ENCODE measurements at places on chromosomes 12 and 14. TPM values are rescaled to one million over a fixed set of nuclear protein-coding genes. Genes with fewer than 3 reads are reported as not detected.

DNA sequence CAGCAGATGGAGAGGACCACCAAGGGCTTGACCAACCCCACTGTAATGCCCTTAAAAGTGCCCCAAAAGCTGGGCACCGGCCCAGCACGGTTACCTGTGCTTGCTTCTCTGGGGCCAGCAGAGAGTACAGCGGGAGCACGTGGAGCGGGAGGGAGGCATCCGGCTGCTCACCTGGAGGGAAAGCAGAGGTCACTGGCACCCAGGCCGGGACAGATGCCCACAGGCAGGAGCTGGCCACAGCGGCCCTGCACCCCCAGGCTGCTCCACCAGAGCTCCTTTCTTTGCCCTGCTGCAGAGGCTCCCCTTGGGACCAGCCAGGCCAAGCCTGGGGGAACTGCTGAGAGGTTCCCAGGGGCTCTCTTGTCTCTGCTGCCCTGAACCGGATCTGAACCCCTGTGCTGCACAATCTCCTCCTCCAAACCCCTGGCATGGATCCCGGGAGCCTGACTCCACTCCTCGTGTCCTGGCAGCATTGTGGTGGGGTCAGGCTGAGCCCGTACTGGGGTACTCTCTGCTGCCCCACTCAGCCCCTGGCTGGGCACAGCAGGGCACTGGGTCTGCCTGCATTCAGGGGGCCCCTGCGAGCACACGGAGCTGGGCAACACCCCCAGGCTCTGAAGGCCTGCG lies 24.0 kb downstream of the DHX37 start:
- DNase-seq, result no peak

DNA sequence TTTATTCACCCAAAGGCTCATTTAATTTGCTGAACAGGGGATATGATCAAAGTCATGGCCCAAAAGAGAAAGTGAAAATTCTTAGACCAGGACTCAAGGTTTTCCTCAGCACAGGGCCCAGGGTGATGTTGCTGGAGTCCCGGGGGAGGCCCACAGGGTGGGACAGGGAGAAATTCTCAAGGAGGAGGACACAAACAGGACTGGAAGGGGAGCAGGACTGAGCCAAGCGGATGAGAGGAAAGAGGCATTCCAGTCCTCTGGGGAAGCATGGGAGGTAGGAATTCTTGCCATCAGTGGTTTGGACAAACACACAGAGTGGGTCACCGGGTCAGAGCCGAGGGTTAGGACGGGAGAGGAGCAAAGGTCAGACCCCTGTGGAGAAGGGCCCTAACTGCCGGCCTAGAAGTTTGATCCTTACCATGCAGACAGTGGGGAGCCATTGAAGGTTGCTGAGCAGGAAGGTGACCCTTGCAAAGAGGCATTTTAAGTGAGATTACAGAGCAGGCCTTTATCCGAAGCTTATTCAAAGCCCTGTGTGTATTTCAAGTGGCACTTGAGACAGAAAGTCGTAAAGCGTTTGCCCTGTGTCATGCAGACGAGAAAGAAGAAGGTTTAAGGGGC lies 68.4 kb upstream of the PTGR2 start:
- no peak for DNase-seq

DNA sequence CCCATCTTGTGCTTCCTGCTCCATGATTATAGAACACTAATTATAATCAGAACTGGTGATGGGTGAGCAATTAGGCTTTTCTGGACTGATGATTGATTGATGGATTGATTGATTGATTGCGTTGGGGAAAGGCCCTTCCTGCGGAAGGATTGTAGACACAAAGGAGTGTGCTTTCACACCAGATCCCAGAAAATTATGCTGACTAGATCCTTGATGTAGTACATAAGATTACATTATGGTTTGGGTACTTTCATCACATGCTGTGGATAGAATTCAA lies 8.4 kb downstream of the PELI2 start:
- DNase-seq, result no peak

DNA sequence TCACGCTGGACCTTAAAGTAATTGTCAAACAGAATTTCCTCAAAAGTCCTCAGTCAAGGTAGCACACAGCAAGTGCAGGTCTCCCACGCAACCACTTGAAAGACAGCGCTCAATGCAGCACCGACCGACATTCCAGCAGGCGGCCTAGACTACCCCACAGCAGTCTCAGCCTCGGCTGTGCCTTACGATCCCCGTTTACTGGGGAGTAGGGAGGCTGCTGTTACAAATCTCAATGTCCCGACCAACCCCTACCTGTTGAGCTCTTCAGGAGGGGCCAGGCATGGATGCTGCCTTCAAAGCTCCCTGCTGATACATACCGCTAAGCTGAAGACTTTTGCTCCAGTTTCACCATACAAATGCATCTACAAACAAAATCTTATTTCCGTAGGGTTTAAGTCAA lies 21.8 kb downstream of the VPS37B start:
- peak; percentile 53 for DNase-seq

GRCh38 chr12:46073321-46073720 lies 82.9 kb upstream of the SCAF11 start:
- DNase-seq, result no peak

The IFNG gene
- total RNA-seq, result not detected

All from kidney (tissue), 22 donors.